ENCODE measurements at places on chromosomes 2 and 18. TPM values are rescaled to one million over a fixed set of nuclear protein-coding genes. Genes with fewer than 3 reads are reported as not detected.

Gene EML4
- polyA plus RNA-seq, result 10.7 TPM

Gene CYP26B1
- polyA plus RNA-seq, result 3.4 TPM

Gene AGXT
- polyA plus RNA-seq, result 1.1 TPM

Gene SYT4
- polyA plus RNA-seq, result 25.1 TPM

Gene ADAM23
- 6.0 TPM for polyA plus RNA-seq

Gene GTF3C2
- 35.9 TPM for polyA plus RNA-seq

Gene PROM2
- polyA plus RNA-seq, result 1.7 TPM

Gene GAL3ST2
- not detected for polyA plus RNA-seq

Gene SCYGR7
- not detected for polyA plus RNA-seq

Gene CYP1B1
- polyA plus RNA-seq, result 1.3 TPM

Gene IL36A
- polyA plus RNA-seq, result not detected

Gene TMEM150A
- 5.6 TPM for polyA plus RNA-seq

Gene NCL
- polyA plus RNA-seq, result 355 TPM

Gene C18orf54
- polyA plus RNA-seq, result 2.2 TPM

Gene CKAP2L
- 11.8 TPM for polyA plus RNA-seq

Gene NAT8
- not detected for polyA plus RNA-seq

Gene TANC1
- polyA plus RNA-seq, result 3.3 TPM

Gene FKBP1B
- 22.8 TPM for polyA plus RNA-seq

Gene FSHR
- polyA plus RNA-seq, result not detected

Gene NMUR1
- polyA plus RNA-seq, result 0.24 TPM

Gene LAMA3
- polyA plus RNA-seq, result 1.8 TPM

Gene SERPINB13
- polyA plus RNA-seq, result not detected

Gene PRKCE
- polyA plus RNA-seq, result 6.0 TPM

Gene ABCG8
- not detected for polyA plus RNA-seq

Gene KIF1A
- polyA plus RNA-seq, result 574 TPM

Gene ZC3H6
- 3.5 TPM for polyA plus RNA-seq

Gene TUBB8B
- 0.80 TPM for polyA plus RNA-seq

Gene LHCGR
- polyA plus RNA-seq, result not detected

Gene DUSP2
- 3.0 TPM for polyA plus RNA-seq

Gene TRIM43
- polyA plus RNA-seq, result not detected

Gene CROCC2
- not detected for polyA plus RNA-seq

Gene NEU2
- not detected for polyA plus RNA-seq

Gene ATG9A
- polyA plus RNA-seq, result 59.1 TPM

Gene CPSF3
- polyA plus RNA-seq, result 24.1 TPM

Gene KIAA2012
- polyA plus RNA-seq, result 0.42 TPM

Gene ALPI
- not detected for polyA plus RNA-seq

Gene RAD51AP2
- polyA plus RNA-seq, result not detected

Gene CCDC68
- 0.19 TPM for polyA plus RNA-seq

Gene CRYGC
- polyA plus RNA-seq, result not detected

Gene SNORC
- polyA plus RNA-seq, result 16.9 TPM

Gene ALK
- polyA plus RNA-seq, result 0.41 TPM

Gene DES
- polyA plus RNA-seq, result 9.7 TPM

Gene SCYGR1
- polyA plus RNA-seq, result not detected

Gene NAPG
- 10.8 TPM for polyA plus RNA-seq

Measured in brain (organoid and tissue), 16 donors.